Motor neuron (in vitro differentiated cells): ENCODE measurements at places on chromosomes 5 and 9. TPM values are rescaled to one million over a fixed set of nuclear protein-coding genes. Genes with fewer than 3 reads are reported as not detected.

DOCK2 gene
- total RNA-seq: 0.20 and 0.27 TPM in 2 replicates

ZFAND5 gene
- total RNA-seq: 133 and 137 TPM in 2 replicates

LTC4S gene
- 0.68 and 1.2 TPM in 2 replicates for total RNA-seq

PDCD1LG2 gene
- 0.08 and 0.09 TPM in 2 replicates for total RNA-seq

SLC6A7 gene
- total RNA-seq: 0.13 and 1.4 TPM in 2 replicates

SLIT3 gene
- total RNA-seq: 5.9 and 6.1 TPM in 2 replicates

AP3S1 gene
- total RNA-seq: 44.4 and 45.1 TPM in 2 replicates
